ENCODE measurements at places on chromosomes 4 and X.

DNA sequence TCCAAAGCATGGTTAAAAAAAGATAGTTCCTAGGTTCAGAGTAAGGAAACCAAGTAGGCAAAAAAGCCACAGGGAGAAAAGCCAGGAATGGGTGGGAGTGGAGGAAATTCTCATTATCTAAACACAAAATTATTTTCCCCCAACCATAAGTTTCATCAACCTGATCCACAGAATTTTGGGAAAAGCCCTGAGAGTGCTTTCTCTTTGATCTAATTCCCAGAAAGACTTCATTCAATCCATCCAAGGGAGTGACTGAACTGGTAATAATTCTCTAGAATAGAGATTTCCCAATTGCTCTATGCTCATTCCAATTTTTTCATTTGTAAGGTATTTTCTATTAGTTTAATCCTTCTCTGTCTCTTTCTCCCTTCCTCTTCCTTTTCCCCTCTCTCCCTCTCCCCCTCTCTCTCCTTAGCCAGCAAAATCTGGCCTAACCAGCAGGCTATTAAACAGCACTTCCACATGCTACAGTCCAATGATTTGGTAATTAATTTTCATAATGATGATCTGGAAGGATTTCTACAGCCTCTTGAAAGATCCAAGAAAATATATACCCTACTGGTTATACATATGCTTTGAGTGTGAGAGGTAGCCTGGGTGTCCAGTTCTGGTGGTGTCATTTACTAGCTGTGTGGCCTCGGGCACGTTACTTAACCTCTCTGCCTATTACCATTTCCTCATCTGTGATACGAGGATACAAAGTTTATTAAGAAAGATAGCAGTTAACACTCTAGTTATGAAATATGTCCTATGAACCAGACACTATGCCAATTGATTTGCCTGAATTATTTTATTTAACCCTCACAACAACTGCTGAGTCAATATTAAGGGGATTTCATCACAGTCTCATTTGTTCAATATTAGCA, 251.5 kb upstream of the RASGEF1B start:
- no peak for DNase-seq

- DNase-seq = no peak
Measured at GRCh38 chr4:168960716-168961115, 49.3 kb downstream of the CBR4 start.

DNA sequence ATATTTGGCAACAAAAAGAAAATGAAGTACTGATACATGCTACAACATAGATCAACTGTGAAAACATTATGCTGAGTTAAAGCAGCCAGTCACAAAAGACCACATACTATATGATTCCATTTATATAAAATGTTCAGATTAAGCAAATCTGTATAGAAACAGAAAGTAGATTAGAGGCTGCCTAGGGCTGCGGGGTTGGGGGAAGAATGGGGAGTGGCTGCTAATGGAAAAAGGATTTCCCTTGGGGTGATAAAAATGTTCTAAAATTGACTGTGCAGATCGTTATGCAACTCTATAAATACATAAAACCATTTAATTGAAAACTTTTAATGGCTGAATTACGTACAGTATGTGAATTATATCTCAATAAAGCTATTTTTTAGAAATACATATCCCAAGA, 46.8 kb downstream of the NEK1 start:
- DNase-seq = no peak

- no peak for DNase-seq
Measured at GRCh38 chrX:143466130-143466529, 51.1 kb downstream of the SPANXN3 start.

DNA sequence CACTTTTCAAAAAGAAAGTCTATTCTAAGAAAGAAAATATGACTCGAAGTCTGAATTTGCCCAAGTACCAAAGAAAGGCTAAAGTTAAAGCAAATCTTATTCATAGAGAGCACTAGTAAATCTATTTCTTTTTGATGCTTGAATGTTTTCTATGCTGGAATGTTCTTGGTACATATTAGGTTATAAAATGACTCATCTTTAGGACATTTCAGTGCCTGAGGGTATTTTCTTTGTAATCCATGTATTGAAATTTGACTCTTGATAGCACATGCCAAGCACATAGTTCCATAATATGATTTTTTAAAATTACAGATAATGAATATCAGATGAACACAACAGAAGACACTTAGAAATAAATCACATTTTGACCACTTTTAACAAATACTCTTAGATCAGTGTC, 232.8 kb downstream of the TRIML1 start:
- peak; percentile 5 for DNase-seq

DNA sequence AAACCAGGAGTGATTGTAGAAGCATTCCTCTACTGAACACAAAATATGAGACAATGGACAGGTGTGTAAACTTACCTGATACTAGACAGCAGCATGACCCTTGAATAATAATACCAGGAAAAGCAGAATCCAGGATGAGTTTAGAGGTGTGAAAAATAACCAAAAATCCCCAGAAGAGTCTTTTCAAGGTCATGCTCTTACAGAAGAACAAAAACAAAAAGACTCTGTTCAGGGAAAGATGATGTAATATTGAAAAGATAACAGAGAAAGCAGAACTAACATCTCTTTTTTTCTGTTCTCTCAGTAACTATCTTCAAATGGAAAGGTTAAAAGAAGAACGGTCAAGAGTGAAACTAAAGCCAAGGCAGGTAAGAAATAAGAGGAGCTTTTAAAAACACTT, 14.0 kb upstream of the ARHGAP10 start:
- no peak for DNase-seq

DNA sequence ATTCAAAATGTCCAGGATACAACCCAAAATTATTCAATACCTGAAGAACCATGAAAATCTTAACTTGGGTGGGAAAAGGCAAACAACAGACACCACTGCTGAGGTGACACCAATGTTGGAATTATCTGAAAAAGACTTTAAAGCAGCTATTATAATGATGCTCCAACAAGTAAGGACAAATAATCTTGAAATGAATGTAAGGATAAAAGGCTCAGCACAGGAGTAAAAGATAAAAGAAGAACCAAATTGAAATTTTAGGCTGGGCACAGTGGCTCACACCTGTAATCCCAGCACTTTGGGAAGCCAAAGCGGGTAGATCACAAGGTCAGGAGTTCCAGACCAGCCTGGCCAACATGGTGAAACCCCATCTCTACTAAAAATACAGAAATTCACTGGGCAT, 4.0 kb upstream of the SLC9A7 start:
- no peak for DNase-seq

DNA sequence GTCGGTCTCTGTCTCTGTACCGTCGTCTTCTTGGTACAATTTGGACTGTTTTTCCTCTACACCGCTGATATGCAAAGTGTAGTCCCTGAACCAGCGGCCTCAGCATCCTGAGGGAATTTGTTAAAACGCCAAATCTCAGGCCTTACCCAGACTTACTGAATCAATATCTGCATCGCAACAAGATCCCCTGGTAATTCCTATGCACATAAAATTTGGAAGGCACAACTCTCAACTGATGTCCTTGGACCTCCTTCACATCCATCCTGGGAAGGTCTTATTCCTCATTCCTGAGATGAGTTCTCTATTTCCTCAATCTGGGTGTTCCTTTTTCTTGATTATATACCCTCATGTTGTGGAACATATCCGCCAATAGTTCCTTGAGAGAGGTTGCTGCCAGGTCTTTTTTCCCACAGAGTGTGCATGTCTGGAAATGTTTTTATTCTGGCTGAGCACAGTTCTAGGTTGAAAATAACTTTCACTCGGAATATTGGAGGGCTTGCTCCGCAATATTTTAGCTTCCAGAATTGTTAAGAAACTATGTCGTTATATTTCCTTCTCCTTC, 738 bp upstream of the HPF1 start:
- DNase-seq = no peak

- no peak for DNase-seq
Measured at GRCh38 chrX:75337525-75337924, 63.6 kb downstream of the UPRT start.

DNA sequence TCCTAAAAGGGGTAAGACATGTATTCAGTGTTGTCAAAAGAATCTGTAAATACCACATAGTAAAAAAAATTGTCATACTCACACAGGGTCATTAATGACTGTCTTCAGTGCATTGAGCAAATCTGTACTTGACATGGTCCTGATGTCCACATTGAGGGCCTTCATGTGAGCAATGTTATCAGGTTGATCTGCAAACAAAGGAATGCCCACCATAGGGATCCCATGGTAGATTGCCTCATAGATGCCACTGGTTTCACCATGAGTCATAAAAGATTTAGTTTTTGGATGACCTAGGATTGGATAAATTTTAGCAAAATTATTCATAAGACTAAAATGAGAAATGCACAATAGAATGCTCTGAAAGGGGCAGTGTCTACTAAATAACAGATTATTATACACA, 38.1 kb upstream of the UGT2B15 start:
- no peak for DNase-seq
